Activated CD4-positive, CD25-positive, alpha-beta regulatory T cell (primary cell): ENCODE measurements at places on chromosomes 12 and 14.
A peak's percentile ranks its signal among the peaks of the same experiment; 100 is the strongest.

DNA sequence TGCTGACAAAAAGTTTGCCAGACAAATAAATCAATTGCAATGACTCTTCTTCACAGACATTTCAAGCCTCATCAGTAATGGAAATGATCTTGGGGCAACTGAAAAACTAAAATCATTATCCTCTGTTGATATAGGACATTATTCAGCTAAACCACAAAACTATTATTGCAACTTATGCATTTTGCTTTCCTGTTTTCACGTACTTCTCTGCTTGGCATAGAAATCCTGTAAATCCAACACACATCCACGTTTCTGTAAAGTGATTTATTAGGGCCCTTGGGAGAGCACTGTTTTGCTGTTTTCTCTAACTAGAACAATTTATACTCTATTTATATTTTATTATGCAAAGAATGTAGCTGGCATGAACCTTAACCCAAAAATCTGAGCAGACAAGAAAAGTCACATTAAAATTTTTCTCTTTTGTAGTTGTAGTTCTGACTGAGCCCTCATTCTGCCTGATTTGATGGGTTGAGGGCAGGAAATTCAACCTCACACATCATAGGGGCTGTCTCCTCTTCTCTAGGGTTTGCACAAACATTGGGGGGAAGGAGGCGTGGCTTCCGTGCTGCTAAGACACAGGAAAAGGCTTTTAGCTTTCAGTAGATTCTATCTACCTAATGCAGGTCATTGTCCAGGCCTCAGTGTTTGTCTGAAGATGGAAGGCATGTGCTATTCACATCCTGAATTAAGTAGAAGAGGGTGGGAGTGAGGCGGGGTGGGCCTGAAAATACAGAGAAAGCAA lies 11.5 kb upstream of the NUP107 start:
- DNase-seq: peak; percentile 64

DNA sequence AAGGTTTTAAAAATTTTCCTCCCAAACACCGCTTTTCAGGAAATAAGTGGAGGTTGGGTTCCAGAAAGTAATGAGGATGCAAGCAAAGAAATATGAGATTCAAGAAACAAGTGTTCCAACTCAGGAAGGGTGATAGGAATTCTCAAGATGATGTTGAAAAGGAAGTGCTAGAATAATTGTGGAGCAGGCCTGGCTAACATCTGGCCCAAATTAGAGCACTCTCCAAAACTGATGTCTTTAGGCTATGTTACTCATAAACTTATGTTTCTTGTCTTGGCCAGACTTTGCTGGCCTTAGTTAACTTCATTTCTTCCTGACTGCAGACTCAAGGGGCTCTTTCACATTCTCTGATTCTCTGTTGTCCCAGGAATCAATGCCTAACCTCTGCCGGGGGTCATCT lies 116.3 kb downstream of the TMTC3 start:
- no peak for DNase-seq

- DNase-seq: no peak
These were observed 90.7 kb downstream of the RERG start for GRCh38 chr12:15130541-15130940.

DNA sequence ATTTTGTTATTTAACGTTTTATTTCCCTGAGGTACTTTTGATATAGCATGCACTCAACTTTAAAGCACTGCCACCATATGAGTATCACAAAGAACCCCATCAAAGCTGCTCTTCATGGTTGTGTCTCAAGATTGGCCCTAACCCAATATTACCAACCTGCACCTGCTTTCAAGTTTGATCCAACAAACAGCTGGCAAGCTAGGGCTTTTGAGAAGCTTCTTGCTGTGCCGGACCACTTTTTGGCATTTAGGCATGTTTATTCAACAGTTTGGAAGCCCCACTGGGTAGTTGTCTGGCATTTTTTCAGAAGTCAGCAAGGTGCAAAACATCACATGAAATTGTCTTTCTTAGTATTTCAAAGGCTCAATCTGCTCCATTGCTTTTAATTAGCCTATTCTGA lies 137.2 kb upstream of the PLEKHA5 start:
- no peak for DNase-seq

GRCh38 chr12:39606712-39607423 lies 12.7 kb downstream of the ABCD2 start:
- DNase-seq: no peak

DNA sequence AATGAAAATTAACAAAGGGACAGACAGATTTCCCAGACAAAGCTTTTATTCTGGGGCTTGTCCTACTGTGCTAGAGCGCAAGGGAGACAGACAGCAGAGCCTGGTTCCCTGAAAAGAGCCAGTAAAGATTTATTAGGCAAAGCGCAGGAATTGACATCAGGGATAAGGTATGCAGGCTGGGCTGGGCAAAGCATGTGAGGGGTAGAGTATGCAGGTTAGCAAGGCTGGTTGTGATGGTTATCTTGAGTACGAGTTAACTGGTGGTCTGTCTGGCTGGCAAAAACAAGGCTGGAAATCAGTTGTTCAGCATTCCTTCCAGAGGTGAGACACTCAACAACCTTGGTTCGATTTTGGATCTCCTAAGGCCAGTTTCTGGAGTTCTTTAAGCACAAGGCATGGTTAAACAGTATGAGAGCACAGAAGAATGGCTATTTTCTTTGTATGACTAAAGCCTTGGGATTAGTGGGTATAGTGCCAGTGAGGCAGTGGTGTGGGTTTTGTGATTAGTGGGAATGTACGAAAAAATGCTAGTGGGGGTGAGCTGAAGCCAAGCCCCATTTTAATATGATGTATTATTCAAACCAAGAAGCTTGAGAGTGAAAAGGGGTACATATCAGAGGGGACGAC lies 30.9 kb downstream of the BTBD7 start:
- DNase-seq: no peak

GRCh38 chr12:132116709-132117557 lies 27.2 kb downstream of the DDX51 start:
- no peak for DNase-seq

DNA sequence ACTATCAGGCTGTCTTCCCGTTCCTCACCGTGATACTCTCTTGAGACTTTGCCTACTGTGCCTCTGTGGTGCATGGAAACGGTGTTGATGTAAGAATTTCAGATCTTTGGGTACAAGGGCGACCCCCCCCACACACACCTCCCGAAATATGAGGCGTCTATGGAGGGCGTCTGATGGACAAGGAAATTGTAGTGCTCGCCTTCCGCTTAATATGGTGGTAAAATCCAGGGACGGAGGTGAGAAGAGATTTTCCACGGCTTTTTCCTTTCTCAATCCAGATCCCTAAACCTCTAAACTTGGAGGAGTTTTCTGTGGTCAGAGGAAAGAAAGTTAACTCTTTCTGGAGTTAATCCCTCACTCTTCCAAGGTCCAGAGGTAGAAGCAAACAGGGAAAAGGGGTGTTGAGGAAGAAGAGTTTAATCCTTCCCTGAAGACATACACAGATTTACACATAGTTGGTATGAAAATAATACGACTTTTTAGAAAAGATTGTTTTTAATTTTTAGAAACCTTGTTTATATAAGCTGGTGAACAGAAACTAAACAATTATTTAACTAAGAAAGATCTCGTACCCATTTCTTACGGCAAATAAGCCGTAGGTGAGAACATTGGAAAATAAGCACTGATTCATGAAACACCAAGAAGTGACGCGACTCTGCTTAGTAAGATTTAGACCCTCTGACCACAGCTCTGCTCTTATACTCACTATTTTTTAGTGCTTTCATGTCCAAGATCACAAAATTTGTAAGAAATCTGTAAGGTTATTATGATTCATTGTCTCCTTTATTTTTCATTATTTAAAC lies 23.1 kb upstream of the RNASE12 start:
- DNase-seq: no peak

GRCh38 chr12:104942075-104942474 lies 16.0 kb downstream of the SLC41A2 start:
- DNase-seq: no peak

DNA sequence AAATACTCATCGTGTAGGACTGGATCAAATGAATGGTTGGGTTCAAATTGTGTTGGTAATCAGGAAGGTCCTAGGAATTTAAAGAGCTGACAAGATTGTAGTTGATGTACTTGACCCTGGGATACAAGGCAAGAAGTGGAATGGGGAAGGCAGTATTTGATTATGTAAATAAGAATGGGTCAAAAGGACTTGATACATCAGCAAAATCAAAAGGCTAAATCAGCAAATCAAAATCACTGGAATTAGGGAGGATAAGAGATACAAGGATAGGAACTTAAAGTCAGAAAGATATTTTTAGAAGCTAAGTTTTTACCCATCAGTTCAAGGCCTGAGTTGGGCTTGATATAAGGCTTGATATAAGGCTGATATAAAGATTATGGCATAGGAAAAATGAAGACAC lies 65.8 kb downstream of the VEZT start:
- DNase-seq: no peak

GRCh38 chr12:46400406-46400805 lies 27.8 kb upstream of the SLC38A2 start:
- DNase-seq: no peak

DNA sequence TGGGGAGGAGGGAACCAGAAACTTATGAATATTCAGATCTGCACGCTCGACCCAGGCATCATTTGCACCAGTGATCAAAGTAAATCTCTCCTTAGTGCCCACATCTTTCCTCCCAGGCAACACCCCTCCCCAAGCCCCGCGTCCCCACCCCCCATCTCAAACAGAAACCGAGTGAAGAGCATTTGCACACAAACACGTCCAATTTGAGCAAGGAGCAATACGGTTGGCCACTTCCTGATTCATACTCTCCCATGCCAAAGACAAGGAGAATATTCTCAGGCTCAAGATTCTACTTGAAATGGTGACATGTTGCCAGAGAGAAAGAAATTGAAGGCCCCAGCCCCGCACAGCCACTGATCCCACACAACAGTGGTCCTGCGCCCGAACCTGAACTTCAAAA lies 7.1 kb downstream of the FOXN3 start:
- DNase-seq: no peak

DNA sequence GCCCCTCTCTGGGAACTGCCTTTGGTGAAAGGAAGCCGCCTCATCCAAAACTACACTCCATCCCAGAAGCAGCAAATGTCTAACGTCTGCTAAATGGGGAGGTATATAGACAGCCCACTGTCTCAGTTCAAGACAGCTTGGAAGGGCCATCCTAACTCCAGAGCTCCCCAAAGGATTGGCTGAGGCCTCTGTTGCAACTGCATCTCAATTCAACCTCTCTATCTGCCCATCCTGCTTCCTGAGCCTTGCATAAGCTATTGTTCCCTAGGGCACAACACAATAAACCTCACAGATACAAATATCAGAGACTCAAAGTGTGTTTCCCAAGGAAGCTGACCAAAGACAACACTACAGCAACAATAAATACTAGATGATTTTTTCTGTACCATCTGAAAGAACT lies 495.2 kb upstream of the SOX5 start:
- no peak for DNase-seq
